ENCODE measurements at places on chromosomes 7 and 10.

DNA sequence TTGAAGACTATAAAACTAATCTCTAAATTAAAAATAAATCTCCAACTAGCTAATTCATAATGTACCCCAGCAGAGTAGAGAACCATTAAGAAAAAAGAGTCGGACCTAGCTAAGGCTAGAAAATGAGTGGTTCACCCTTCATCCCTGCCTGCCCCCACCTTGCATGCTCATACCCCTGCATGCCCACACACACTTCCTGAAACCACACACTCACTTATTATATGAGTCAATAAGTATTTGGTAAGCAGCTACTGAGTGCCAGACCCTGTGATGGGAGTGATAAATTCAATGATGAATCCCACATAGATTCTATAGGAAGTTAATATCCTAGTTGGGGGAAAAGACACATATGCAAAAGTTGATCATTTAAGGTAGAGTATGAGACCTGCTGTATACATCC, 152.9 kb upstream of the INHBA start:
- DNase-seq, result no peak

DNA sequence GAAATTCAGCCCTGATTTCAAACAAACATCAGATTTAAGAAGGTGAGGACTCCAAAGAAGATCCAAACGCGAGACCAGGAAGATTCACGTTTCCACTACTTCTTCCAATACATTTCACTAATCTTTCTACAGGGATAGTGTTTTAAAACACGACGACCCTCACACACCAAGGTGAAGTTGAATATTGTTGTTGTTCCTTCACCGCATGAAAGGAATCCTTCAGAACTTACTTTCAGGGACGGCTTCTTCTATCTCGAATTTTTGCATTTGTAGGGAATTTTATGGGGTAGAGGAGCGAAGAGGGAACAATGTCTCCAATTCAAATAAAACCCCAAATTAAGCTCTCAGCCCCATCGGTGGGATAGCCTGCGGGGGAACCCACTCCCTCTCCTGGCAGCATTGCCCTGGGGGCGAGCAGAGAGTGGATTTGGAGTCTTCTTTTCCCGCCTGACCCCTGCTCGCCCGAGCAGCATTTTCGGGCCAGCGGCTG, 1.5 kb upstream of the GATA3 start:
- DNase-seq, result no peak

GRCh38 chr10:106608066-106608465, 556.4 kb downstream of the SORCS1 start:
- no peak for DNase-seq

DNA sequence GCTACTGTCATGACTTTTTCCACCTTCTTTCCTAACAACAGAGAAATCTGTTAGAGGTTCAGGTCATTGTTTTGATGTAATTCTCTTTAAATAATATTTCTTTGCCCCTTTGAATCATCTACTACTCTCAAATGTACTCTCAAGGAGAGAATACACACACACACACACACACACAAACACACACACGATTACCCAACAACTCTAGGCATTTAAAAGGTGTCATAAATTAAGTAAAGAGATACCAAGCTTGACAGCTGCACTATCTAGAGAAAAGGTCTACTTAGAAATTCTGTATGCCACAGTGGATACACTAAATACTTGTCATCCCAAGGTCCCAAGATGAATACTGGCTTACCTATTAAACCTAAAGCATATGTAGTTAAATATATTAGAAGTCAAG, 4.8 kb downstream of the PANK1 start:
- DNase-seq, result no peak

DNA sequence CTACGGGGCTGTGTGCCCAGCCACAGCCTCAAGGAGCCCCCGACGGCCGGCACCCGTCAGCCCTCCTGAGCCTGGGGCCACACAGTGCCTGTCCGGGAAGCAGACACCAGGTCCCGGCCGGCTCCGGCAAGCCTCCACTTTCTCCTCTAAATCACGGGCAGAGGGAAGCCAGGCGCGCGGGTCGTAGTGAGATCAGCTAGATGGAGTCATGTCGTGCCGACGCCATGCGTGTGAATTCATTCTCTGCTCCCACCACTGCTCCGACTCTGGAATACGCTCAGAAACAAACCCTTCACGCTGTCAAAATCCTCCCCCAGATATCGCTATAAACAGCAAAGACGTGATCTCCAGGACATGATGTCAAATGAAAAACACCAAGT, 93.7 kb upstream of the DNAAF5 start:
- no peak for DNase-seq

- no peak for DNase-seq
Measured at GRCh38 chr10:95217476-95217875, 23.4 kb downstream of the ACSM6 start.

- no peak for DNase-seq
Measured at GRCh38 chr7:99102809-99103690, 40.9 kb downstream of the SMURF1 start.

GRCh38 chr10:35613597-35614226, 8.6 kb downstream of the GJD4 start:
- no peak for DNase-seq

DNA sequence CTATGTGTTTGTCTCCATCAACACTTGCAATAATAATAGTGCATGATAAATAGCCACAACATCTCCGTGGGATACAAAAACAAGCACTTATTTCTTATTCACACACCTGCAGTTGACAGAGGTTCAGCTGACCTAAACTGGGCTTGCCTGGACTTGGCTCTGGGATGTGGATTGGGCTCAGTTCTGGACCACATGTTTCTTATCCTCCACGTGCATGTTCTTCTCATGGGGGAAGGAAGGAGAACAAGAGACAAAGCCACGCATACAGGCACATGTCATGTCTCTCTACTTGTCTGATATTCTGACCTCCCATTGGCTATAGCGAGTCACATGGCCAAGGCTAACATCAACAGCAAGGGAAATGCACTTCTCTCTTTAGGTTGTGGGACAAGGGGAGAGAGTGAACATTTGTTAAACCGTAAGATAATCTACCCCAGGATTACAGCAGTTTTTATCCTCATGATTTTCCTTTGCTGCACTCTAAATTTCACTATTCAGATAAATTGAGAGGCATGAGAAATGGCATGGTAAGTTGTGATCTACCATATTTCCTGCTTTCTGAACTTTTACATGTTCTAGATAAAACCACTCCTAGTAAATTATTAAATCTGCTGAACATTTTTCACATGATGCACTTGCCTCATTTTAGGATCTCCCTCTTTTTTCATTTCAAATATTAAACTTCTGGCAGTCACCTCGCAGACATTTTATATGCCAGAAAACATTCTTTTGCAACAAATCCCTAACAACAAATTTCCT, 33.7 kb downstream of the CFAP58 start:
- no peak for DNase-seq

DNA sequence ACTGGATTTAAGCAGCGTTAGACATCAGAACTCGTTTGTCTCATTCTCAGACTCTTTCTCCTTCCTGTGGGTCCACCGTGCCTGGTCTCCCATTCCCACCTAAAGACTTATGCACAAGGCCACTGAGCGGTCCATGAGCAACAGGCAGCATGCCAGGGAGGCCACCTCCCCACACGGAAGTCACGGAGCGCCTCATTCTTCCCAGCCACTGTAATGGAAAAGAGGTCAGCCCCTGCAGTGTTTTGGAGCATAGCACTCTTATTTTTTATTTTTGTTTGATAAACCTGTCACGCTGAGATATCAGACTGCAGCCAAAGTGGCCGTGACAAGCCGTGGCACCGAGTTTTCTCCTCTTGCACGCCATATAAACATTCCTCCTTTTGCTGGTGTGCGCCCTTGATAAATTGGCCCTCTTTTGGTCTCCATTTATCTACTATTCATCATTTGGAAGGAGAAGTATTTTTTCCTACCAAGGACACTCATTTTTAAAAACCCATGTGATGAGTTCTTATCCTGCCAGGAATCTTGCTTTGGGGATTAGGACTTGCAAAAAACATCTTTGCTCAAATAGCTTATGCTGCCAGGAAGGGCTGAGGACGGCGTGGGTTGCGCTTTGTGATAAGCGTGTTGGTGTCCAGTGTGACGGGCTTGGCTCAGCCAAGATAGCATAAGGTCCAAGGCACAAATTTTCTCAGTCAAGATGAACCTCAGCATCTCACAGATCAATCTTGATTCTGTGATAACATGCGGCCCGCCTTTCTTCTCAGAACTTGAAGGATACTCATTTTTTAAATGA, 206.0 kb downstream of the CCDC3 start:
- no peak for DNase-seq

GRCh38 chr10:90133606-90134005, 432.2 kb downstream of the KIF20B start:
- DNase-seq, result no peak

- no peak for DNase-seq
Measured at GRCh38 chr10:93773120-93773519, 15.4 kb downstream of the LGI1 start.

GRCh38 chr10:111370101-111370500, 293.3 kb downstream of the ADRA2A start:
- no peak for DNase-seq

DNA sequence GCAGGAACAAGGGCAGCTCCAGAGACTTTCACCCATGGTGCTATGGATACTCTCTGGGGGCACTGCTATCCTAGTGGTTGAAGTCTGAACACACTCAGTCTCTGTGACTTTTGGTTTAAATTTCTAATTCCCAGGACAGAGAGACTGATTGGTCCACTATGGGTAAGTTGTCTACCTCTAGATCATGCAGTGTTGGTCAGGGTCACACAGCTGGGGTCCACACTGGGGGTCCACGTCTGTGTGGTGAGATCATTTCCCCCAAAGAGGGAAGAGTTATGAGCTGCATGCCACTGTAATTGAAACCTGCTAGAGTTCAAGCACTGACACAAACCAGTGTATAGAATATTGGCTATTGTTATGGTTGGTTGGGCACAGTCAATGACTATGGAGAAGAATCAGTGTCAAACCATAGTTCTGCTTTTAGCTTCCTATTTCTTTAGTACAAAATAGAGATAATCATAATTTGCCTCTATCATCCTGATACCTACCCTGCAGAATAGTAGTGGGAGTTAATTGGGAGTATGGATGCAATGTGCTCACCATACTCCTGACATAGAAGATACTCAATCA, 101.6 kb downstream of the PRTFDC1 start:
- peak; percentile 11 for DNase-seq

- DNase-seq, result no peak
Measured at GRCh38 chr7:79132844-79133451, 320.5 kb downstream of the MAGI2 start.

DNA sequence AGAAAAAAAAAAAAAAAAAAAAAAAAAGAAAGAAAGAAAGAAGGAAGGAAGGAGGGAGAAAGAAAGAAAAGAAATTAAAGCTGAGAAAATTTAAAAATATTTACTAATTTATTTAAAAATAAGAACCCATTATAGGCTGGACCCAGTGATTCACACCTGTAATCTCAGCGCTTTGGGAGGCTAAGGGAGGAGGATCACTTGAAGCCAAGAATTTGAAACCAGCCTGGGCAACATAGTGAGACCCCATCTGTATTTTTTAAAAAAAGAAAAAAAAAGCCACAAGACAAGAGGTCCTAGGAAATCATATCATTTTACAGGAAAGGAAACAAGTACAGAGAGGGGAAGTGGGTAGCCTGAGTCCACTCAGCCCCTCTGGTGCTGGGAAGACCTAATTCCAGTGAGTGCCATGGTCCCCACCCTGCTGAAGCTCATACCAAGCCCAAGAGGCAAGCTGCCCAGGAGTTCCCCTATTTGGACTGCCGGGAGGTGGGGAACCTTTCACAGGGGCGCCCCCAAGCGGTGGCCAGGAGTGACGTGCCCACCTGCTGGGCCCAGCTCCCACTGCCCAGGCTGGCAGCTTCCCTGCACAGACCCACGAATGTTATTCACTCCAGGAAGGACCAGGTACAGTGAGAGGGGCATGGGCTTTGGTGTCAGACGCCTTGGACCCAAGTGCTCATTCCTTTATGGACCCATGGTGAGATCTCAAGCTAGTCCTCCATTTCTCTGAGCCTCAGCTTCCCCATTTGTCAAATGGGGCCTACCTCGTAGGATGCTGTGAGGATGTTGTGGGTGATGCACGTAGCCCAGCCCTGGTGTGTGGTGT, 133.6 kb downstream of the ZMIZ1 start:
- no peak for DNase-seq

DNA sequence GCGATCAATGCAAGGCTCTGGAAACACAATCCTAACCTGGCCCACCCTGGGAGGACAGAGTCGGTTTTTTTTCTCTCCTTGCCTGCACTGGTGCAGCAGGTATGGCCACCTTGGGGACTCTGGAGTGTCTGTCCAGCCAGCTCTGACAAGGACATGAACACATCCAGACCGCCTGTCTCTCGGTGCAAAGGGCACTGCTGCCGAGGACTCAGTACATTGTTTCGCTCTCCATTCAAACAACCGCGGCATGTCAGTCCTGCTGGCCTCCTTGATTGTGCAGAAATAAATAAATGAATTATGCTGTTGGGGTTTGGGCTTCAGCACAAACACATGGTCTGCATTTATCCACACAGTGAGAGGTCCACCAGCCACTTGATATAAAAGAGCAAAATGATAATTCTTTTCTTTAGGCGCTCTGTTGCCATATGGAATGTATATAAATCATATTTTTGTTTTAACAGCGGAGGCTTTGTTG, 565.2 kb downstream of the KCNMA1 start:
- DNase-seq, result no peak

DNA sequence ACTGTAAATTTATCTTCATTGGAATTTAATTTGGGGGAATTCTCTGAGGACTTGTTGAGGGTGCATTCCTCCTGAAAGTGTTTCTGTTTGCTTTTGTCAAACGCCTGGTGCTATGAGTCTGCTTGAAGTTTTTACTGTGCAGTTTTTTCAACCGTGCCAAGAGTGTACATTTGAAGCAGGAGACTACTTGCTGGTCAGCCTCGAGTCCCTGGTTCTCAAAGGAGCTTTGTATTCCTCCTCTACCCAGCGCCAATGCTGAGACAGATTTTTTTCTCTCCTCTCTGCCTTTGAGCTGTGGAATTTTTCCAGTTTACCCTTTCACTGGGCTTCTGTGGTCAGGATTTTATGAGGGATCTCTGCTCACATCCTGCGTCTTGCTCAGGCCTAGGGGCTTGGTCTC, 62.1 kb downstream of the NPY start:
- no peak for DNase-seq

GRCh38 chr7:105173586-105173985, 159.6 kb downstream of the KMT2E start:
- peak; percentile 11 for DNase-seq

- DNase-seq, result no peak
Measured at GRCh38 chr10:73732931-73733623, 11.1 kb upstream of the SEC24C start.

DNA sequence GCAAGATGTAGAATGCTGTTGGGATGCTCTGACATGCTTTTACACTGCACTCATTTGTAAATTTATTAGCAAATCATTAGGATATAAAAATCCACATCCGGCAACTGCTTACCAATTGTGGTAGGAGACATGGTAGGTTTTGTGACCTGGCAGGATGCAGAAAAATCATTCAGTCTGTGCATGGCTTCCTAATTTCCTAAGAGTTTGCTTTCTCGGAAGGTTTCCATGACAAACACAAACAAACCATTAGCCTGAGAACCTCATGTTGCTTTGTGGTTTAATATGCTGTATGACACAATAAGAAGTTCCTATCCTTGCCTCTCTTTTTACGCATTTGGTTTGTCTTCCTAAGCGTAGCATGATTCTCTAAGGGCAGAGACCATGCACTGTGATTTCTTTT, 14.7 kb upstream of the LMBR1 start:
- no peak for DNase-seq

GRCh38 chr7:128108129-128108528, 76.9 kb upstream of the LRRC4 start:
- no peak for DNase-seq
